ENCODE measurements at places on chromosomes 6 and 20.

DNA sequence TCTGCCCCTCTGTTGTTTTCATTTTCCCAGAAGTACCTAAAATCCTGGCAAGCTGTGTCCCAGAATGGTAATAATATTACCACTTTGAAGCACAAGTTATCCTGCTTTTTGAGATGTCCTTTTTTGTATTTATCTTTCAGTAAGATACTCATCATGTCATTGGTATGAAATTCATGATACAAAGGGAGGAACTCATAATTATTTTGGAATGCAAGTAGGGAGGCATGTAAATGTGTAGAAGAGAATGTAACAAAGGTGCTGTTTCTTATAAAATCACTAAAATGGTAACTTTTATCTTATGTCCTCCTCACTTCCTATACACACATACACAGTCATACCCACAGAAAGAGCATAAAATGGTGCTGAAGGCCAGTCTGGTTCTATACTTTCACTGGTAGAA, 109.9 kb downstream of the CD2AP start:
- no peak for DNase-seq

DNA sequence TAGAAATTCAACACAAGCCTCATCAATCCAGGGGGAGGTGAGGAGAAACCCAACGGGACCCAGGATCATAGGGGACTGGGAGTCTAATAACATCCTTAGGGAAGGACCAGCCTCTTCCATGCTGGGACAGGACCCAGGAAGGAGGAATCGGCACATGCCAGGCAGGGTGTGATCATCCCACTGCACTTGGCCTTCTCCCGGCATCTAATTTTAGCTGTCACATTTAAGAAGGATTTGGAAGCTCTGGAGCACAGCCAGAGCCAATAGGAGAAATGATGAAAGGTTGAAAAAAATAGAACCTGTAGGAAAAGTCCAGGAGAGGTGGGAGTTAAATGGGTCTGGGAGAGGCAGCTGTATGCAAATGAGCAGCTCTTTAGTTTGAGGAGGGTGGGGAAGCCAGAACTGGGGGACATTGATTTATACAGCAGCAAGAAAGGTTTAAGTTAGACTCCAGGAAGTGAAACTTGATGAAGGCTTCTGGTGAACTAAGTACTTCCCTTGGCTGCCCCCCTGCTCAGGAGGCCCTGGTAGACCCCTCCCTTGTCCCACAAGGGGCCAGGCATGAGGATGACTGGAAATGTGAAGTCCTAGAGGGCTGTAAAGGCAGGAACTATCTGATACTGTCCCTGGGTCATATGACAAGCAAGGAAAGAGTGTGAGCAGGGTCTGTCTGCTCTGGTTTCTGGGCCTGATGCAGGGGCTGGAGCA, 260.3 kb downstream of the LRFN2 start:
- DNase-seq, result no peak

GRCh38 chr6:122681705-122682104, 71.5 kb downstream of the PKIB start:
- DNase-seq, result no peak

DNA sequence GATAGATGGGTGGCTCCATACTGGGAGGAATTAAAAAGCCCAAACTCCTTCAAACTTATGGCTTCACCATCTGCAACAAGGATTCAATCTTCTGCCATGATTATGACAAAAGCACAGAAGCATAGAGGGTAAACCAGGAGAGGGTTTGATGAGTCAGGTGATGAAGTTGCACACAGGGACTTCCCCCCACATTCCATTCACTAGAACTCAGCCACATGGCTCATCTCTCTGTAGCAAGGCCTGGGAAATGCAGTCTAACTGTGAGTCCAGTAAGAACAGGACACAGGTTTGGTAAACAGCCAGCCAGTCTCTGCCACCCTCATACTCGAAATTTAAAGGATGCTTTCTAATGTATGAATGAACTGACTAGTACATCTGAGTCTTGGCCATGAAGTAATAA, 142.9 kb downstream of the HIVEP2 start:
- no peak for DNase-seq

- no peak for DNase-seq
Measured at GRCh38 chr20:62543470-62544302, 67.9 kb upstream of the GATA5 start.

DNA sequence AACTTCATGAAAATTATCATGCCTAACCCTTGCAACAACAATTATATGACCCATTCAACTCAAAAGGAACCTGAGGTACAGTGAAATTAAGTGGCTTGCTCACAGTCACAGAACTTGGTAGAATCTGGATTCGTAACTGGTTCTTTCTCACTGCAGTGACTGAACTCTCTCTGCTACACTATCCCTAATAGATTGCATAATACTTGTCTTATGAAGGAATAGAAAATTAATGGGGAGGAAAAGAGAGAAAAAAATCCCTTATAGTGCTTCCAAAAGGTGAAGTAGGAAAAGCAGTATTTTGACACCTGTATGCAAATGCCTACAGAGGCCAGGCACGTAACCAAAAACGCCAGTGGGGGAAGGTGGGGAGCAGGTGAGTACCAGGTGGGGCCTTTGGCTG, 186.6 kb downstream of the LY86 start:
- no peak for DNase-seq

DNA sequence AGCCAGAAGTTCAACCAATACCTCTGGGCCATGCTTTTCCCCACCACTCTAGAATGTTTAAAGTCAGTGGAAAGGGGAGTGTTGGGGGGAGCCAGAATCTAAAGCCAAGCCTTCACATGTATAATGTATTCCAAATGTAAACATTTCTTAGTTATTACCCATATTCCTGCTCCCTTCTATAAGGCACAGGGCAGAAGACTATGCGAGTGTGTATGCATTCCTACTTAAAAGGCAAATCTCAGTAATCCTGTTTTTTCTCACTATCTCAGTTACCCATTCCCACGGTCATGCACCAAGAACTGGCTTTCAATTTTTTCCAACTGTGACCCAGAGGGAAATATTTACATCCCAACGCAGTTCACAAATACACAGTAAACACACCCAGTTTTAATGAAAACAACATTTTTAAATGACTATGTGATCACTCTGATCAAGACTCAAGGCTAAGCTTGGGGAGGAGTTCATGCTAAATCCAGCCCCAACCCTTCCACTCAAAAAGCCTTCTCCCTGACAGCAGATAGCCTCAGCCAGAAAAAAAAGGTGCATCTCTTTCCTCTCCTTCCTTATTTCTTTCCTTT, 57.5 kb downstream of the EPB41L2 start:
- no peak for DNase-seq

DNA sequence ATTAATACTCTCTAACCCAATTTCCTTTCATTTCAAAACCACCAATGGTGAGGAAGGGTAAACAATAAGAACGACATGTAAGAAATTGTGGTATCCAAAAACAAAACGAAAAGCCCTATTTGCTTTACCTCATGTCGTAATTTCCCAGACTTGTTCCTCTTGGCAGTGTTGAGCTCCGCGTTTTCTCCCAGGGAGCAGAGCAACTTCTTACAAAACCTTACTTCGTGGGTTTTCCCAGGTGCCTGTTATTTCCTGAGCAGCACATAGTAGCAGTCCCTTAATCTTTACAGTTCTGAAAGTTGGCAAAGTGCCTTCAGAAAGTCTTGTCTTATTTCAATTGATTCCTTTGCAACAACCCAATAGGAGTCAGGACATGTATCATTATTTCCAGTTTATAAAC, 207.9 kb upstream of the MARCKS start:
- no peak for DNase-seq
